AG04450 (cell line): ENCODE measurements at places on chromosomes 12 and 14.

DNA sequence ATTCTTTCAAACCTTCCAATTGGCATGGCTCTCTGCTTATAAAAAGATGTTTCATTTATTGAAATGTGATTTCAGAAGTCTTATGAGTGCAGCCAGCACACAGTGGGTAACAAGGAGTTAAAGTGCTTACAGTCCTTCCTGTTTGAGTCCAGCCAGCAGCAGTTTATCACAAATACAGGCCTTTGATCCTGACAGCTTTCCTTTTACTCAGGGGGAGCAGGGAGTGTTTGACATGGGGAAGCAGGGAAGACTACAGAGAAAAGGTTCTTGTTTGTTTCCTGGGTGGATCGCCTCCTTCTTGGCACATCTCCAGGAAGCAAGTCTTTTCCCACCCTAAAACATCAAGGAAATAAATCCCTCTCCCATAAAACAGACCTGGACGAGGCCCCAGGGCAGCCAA is 216.1 kb downstream of the MSRB3 start:
- DNase-seq = no peak

GRCh38 chr14:68471029-68471963 is 321.6 kb downstream of the ZFP36L1 start:
- no peak for DNase-seq

DNA sequence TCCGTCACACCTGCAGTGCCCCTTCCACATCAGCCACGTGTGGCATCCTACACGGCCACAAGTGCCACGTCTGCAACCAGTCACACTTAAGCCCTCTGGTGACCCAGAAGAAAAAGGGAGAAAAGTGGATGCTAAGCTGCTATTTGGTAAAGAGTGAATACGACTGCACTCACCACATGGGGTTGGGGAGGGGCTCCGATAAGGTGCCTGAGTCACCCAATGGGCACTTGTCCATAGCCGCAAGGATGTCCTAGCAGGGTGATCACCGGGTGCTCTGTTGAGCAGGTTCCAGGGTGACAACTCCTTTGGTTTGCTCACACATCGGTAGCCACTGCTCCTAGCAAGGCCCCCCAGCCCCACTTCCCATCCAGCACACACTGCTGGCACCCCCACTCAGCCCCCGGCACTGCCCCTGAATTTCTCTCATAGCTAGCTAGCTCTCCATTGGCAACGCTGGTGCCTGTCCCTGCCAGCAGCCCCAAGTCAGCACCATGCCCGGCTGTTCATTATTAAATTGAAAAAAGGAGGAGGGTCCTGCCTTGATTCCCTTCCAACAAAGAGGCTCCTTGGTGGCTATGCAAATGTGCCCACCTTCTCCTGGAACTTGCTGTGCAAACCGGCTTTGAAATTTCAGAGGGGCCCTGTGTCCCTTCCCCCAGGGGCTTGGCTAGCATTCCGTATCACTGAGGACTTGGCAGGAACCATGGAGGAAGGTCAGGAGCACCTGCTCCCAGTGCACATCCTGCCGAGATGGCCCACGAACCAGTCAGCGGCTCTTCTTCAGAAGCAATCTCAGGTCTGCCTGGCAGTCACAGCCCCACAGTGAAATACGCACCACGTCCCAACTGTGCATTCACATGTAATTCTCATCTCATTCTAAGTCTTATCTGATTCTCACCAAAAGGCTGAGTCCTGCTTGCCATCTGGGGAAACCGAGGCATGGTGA is 227.7 kb upstream of the DIO3 start:
- DNase-seq = no peak

GRCh38 chr12:96427269-96427729 is 27.1 kb upstream of the CDK17 start:
- DNase-seq = peak; percentile 100

- no peak for DNase-seq
These were observed 67.9 kb upstream of the PLXNC1 start for GRCh38 chr12:94080341-94081009.

- no peak for DNase-seq
These were observed 23.7 kb downstream of the CDC42BPB start for GRCh38 chr14:103033681-103034096.

- no peak for DNase-seq
These were observed 113.1 kb upstream of the FKBP4 start for GRCh38 chr12:2681450-2682205.

- DNase-seq = no peak
These were observed 29.3 kb downstream of the FGD6 start for GRCh38 chr12:95187865-95188415.

- DNase-seq = no peak
These were observed 5.4 kb upstream of the KIF26A start for GRCh38 chr14:104132981-104133380.

GRCh38 chr14:66842911-66843512 is 335.1 kb downstream of the GPHN start:
- no peak for DNase-seq

GRCh38 chr12:26340649-26341048 is 145.3 kb downstream of the SSPN start:
- DNase-seq = no peak

- no peak for DNase-seq
These were observed 43.0 kb downstream of the ITPR2 start for GRCh38 chr12:26789731-26790644.

DNA sequence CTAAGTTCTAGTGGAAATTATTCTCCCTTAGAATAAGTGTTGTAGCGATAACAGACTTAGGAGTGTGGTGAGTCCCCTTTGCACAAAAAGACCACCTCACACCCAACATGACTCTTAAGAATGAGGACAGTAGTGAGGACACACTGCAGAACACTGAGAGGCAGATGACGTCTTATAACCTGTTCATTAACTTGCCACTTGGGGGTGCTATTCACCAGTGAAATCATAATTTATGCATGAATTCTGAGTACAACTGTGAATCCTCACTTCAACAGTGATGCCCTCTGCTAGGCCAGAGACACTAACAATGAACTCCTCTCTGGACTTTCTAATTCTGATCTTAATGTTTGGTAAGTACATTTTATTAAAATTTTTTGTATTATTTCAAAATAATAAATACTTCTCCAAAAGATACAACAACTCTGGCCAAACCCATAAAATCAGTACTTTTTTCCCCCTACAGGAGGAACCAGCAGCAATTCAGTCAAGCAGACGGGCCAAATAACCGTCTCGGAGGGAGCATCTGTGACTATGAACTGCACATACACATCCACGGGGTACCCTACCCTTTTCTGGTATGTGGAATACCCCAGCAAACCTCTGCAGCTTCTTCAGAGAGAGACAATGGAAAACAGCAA is 274.7 kb downstream of the DAD1 start:
- no peak for DNase-seq

DNA sequence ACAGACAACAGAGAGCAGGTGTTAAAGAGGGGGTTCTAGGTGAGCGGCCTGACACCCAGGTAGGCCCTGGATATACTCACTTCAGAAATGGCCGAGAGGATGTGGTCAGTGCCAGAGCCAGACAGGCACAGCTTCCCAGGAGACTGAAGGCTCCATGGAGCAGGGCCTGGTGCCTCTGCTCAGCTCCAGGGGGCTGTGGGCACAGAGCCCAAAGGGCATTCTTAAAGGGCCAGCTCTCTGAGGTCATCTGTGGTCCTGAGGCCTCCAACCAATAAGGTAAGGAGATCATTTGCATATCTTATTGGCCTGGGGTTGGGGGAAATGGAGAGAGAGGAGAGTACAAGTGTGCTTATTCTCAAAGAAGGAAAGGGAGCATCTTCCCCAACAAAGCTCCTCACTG is 9.7 kb upstream of the PCK2 start:
- no peak for DNase-seq

- DNase-seq = no peak
These were observed at the start of gene KRT71 for GRCh38 chr12:52552681-52553195. Gene KRT71, minus strand, starts transcription at chr12:52553145. Its CDS starts 68 bp downstream, at chr12:52553077.

GRCh38 chr14:84959851-84960520 is 570.0 kb upstream of the FLRT2 start:
- no peak for DNase-seq

DNA sequence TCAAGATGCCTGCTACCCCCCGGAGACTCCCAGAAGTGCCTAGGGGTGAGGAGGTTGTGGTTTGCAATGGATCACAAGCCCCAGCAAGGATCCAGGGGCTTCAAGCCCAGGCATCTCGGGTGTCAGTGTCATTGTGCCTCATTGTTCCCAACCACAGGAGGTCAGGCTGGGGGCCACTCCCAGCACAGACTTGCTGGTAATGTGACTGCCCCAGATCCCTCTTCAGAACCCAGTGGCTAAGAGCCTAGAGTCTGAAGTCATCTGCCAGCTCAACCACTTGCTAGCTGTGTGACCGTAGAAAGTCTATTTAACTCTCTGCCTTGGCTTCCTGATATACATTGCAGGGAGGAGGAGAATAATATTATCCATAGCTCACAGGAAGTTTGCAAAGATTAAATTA is 7.7 kb upstream of the ASB2 start:
- peak; percentile 6 for DNase-seq

DNA sequence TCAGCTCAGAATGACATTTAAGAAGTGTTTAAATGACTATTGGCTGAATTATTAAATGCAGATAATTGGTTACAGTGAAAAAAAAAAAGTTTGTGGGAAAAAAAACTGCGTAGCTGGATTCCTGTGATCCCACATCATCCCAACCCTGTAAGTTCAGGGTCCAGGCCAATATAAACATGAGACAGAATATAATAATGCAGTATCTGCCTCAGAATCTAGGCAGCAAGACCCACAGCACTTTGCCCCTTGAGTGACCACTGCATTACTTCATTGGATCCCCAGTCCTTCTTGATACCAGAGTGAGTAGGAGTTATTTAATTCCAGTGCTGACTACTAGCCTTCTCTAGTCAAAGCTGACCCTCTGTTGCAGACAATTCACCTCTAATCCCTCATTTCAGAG is 272.6 kb downstream of the CCER1 start:
- peak; percentile 23 for DNase-seq

- DNase-seq = no peak
These were observed 48.5 kb downstream of the ANO4 start for GRCh38 chr12:100843061-100843460.

DNA sequence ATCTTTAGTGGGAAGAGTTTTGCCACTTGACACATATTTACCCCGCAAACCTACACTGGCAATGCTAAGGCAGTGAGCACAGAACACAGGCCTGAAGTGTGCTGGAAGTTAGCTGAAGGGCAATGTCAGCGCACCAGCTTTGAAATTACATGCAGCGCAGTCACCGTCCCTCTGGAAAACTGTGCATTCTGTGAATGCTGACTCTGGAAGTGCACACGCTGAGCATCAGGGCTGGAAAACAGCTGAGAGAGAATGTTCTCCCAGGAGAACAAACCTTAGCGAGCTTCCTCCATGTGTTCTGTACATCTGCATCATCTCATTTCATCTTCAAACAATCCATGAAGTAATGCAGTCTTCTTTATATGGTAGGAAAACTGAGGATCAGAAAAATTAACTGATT is 448.2 kb downstream of the NRXN3 start:
- no peak for DNase-seq

DNA sequence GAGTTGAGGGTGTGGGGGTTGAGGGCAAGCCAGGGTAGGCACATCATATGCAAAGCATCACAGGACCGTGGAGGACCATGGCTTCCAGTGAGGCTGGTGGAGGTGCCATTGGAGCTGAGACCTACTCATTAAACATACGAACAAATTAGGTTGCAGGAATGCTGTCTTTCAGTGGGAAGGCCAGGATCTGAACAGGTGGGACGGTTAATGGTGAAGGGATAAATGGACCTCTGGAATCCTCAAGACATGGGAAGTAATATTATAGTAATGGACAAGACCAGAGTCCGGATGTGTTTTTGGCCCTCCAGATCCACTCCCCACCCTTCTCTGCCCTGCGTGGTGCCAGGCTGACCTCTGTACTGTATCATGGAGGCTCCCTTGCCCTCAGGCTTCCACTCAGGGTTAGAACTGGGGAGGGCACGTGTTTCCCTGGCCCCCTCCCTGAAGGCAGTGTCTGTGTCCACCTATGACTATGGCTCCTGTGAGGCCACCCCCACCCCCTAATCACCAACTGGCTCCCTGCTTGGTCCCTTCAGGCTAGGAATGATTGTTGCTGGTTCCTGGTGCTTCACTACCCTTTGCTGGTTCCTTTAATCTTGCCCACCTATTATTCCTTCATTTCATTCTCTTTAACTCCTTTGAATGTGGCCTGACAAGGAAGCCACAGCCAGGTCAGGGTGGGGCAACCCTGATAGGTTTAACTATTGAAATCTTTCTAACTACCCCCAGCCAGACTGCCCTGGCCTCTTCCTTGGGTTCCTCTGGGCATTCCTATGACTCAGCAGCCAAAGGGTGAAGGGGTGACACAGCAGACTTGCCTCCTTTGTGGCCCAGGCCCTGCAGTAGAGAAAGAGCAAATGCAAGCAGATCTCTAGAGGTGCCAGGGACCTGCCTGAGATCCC is 10.7 kb downstream of the DHRS2 start:
- no peak for DNase-seq

DNA sequence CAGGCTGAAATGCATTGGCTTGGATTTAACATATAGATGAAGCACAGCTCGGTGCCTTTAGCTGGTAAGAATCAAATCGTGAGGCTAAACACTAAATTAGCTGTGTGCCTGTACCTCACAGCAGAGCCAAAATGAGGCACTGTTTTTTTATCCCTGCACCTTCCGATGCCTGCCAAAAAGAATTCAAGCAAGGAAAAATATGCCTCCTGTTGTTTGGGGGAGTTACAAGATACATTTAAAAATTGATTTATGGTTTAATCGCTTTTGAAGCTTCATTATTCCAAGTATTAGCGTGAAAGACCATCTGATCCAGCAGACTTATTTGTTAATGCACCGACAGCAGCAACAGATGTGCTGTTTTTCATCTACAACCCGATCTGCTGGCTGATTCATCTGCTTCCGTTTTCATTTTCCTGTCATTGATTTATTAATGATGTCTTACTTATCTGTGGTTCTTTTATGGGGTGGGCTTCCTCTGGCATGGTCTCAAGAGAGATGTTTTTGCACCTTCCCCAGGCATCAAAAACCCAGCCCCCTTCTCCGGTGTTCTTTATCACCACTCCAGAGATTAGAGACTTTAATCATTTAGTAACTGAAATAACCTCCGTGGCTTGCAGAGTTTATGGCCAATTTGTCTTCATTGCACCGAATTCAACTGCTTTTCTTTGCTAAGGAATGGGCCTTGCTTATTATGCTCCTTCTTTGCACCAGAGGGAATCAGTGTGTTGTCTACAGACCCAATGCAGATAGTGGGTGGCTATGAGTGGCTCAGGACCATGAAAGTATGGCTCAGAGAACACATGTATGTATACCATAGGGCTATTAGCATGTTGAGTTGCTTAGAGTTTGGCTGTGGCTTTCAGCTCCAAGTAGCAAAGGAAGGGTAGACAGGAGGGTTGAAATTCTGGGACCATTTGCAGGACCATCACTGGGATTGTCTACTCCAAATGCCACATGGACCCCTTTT is 166.8 kb upstream of the TMEM260 start:
- DNase-seq = no peak
